Naive B cell (primary cell): ENCODE measurements at places on chromosomes 11 and 22.

DNA sequence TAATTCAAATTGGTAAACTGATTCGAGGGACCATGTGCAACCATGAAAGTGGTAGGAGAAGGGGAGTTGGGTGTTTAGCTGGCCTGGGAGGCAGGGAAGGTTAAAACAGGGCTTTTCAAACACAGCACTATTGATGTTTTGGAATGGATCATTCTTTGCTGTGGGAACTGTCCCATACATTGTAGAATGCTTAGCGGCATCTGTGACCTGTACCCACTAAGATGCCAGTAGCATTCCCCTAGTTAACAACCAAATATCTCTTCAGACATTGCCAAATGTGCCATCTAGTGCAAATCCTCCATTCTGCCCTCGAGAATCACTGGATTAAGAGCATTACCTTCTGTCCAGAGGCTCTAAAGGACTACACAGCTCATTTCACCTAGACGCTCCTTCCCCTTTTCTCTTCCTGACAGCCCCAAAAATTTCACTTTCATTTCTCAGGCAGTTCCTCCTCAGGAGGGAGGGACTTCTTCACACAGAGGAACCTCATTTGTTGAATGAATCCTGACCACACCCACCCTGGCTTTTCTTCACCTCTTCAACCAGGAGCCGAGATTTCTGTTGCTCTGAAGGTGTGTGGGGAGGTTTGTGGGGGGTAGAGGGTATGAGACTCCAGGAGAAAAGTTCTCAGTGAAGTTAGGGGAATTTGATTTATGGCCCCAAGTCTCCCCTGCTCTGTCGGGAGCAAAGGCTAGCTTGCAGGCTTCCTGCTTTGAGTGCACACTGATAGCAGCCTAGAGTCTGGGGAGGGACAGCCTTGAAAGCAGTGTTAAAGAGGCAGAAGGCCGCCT, at the start of gene TRIM34:
TSS of gene TRIM34 (plus strand) at position 513 of the 791 bp plus-strand sequence. CDS start 7,331 bp downstream, outside the sequence.
- peak; percentile 84 for DNase-seq

DNA sequence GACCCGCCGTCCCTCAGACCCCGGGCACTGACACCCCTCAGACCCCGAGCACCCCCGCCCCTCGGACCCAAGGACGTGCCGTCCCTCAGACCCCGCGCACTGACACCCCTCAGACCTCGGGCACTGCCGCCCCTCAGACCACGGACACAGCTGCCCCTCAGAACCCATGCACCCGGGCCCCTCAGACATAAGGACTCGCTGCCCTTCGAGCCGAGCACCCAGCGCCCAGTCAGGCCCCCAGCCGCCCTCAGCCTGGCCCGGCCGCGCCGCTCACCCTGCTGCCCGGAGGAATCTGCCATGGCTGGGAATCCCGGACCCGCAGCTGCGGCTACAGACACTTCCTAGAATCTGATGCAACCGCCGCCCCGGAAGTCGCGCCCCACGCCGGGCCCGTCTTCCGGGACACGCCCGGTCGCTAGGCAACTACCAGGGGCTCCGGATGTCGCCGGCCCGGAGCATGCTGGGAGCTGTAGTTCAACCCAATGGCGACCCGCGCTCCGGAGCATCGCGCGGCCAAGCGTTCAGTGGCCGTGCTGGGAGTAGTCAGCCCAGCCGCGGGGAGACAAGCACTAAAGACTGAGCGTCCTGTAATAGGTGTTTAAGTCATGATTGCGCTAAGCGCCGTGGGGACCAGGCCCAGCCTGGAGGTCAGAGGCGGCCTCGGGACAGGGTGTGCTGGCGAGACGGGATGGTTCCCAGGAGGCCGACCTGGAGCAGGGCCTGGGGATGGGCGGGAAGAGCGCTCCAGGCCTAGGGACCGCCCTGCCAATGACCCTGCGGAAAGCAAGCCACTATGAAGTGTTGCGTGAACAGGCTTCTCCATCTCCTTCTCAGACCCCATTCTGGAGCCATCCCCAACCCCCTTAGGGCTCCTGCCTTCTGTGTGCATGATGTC, at the start of gene CARS1:
TSS of gene CARS1 (minus strand) at position 355 of the 895 bp plus-strand sequence. CDS start at position 299, 56 bp downstream.
- DNase-seq = peak; percentile 93

DNA sequence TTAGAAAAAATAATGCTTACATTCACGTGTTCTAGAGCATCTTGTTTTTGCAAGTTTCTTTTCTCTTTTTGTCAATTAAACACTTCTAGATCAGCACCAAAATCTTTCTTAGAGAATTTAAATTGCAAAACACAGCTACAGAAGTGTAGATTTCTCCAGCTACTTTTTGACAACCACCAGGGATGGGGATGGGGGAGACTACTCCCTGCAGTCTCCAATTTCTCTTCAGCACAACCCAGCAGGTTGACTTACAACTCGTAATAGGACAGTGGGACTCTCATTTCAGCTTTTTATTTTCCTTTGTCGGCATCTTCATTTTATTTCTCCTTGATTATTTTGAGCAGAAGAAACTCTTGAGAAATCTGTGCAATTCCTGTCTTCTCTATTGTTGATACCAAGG, 441.2 kb downstream of the LRRC4C start:
- DNase-seq = no peak

DNA sequence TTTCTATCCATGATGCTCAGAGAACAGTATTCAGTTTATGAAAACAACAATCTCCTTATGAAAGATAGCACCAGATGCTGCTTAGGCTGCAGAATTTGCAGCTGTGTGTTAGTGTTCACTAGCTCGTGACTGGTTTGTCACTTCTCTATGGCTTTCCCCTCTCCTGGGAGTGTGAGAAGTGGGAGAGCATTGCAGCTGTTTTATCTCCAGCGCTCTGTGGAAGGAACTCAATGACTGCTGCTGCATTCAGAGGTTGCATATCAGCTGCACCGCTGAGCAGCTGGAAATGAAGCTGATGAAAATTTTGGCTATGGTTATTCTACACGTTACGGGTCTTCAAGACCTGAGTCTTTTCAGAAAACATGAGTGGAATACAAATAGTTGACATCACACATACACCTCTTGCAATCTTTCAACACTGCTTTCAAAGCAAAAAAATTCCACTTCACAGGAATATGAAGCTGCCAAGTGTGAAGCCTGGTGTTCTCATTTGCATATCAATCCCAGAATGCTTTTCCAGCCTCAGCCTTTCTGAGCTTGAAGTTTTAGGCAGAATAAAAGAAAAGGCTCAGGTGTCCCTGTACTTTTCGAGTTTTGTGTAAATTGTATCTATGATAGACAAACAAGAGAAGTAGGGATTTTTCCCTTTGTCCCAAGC, 149.3 kb upstream of the DDI1 start:
- DNase-seq = no peak

- DNase-seq = no peak
Observed at GRCh38 chr11:13227676-13228255, 49.8 kb upstream of the BMAL1 start.

GRCh38 chr22:31210556-31211421, 1.3 kb upstream of the LIMK2 start:
- DNase-seq = no peak

- no peak for DNase-seq
Observed at GRCh38 chr11:9208726-9209501, 56.2 kb downstream of the DENND5A start.

DNA sequence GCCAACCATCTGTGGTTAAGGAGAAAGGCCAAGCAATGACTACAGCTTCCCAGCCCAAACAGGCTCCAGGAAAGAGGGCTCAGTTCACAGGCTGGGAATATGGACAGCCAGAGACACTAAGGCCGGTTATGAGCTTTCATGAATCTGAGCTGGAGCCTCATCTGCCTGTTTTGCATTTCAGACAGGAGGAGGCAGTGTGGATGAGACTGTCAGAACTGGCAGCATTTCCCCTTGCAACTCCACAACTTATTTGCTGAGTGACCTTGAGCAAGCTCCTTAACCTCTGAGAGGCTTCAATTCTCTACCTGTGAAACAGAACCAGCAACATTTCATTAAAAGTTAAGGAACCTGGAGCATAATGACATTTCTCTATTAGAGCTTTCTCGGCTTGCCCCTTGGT, 264.0 kb downstream of the ETS1 start:
- peak; percentile 21 for DNase-seq

DNA sequence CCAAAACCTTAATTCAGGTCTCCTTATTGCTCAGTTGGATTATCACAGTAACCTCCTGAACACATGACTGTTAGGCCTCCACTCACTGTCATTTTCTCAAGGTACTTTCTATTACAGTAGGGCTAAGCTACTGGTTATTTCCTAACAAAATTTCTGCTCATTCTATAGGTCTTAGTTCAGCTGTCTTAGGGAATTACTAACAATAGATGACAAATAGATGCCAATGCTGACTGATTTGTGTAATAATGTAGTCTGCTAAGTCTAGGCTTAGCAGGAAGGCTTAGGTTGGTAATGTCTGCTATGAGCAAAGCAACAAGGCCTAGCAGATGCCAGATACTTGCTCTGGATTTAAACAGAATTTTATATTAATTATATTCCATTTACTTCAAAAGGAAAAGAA, 58.1 kb downstream of the RSF1 start:
- no peak for DNase-seq

GRCh38 chr22:46688949-46689348, 49.1 kb downstream of the CERK start:
- DNase-seq = no peak

DNA sequence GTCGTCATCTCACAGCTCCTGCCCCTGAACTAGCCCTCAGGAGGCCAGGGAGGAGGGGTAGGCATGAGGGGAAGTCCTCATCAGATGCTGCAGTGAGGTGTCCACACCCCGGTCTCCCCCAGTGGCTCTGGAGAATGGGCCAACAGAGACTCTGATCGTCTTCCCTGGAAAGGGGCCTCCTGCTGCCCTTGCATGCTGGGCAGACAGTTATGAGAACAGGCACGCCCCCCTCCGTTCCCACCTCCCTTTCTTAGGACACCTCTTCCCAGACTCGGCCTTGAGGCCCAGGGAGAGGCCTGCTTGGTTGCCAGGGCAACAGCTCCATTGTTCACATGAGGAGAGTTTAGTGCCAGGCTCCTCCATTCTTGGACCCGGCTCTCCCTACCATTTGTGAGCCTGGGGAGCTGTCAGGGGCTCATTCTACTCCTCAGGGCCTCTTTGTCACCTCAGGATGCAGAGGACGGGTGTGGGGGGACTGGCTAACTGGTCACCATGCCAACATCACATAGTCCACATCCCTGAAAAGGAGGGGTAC, 157.7 kb downstream of the TTC17 start:
- DNase-seq = no peak

DNA sequence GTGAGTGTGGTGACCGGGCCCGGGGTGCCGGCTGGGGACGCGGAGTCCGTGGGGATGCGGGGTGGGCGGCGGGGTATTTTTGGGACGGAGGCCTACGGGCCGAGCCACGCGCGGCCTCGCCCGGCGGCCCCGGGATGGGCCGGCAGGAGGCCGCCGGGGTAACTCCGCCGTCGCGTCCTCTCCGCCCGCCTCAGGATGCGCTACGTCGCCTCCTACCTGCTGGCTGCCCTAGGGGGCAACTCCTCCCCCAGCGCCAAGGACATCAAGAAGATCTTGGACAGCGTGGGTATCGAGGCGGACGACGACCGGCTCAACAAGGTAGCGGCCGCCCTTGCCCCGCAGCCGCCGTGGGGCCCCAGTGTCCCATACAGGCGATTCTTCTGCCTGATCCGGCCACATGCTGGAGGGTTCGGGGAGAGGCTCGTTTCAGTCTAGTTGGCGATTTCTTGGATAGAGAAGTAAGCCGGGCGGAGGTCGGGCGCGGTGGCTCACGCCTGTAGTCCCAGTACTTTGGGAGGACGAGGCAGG, 337 bp downstream of the RPLP2 start:
- DNase-seq = no peak

- DNase-seq = no peak
Observed at GRCh38 chr11:57124917-57125316, 56.8 kb upstream of the LRRC55 start.

GRCh38 chr11:9796854-9797253, 133.0 kb downstream of the SWAP70 start:
- no peak for DNase-seq

GRCh38 chr11:123505546-123506299, 75.7 kb downstream of the GRAMD1B start:
- DNase-seq = no peak

GRCh38 chr11:68750195-68751003, 921 bp downstream of the TESMIN start:
- DNase-seq = peak; percentile 21

GRCh38 chr22:49763138-49763537, 64.5 kb downstream of the BRD1 start:
- DNase-seq = no peak

DNA sequence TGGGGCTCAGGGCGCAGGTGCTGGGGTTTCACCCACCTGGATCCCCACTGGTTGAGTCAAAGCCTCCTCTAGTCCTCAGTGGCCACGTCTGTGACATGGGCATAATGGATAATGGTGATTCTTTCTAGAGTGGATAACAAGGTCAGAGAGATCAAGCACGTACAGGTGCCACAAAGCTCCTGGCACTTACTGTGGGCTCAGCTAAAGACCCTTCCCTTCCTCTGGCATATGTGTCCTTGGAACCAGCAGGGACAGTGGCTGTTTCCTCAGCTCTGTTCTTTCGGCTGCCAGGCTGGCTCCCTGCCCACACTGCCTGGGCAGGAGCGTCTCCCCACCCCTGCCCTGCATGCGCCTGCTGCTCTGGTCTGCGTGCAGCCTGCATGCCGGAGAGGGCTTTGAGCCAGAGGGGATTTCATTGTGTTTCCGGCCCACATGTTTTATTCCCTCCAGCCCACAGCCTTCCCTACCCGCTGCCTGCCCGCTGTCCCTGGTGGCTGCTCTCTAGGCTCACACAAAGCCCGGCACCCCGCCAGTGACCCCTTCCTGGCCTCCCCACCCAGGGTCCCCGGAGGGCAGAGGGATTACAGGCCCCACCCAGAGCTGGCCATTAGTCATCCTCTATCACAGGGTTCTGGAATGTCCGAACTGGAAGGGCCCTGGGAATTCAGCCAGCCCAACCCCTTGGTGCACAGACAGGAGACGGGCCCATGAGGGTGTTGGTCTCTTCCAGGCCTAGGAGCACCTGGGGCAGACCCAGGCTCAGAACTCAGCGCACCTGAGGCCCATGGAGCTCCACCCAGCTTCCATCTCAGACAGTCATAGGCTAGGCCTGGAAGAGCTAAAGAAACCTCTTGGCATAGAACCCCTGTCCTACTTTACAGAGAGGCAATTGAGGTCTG, 55.3 kb upstream of the GCAT start:
- DNase-seq = no peak

GRCh38 chr11:1532014-1532586, 40.0 kb downstream of the DUSP8 start:
- no peak for DNase-seq

- no peak for DNase-seq
Observed at GRCh38 chr11:76939219-76939631, 78.5 kb downstream of the ACER3 start.

DNA sequence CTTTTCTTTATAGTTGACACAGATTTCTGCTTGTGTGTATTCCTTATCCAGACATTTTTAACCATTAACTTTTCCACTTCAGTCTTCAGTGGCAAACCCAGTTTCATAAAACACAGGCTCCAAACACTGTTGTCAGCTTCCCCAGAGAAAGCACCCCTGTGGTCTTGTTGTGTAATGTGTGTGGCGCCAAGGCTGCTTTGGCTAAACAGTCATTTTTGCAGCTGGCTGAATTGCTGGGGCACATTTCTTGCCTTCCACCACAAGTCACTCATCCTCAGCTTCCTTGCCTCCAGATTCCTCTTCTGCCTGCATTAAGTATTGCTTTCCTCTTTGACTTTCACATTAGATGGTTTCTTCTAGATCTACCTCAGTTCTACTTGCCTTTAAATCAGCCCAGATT, 40.5 kb downstream of the ARHGAP1 start:
- no peak for DNase-seq

GRCh38 chr11:58963551-58964104, 24.3 kb downstream of the GLYATL1 start:
- no peak for DNase-seq

- DNase-seq = no peak
Observed at GRCh38 chr11:57460758-57461749, 726 bp downstream of the RTN4RL2 start.
